ENCODE measurements at places on chromosomes 6 and 20. TPM values are rescaled to one million over a fixed set of nuclear protein-coding genes. Genes with fewer than 3 reads are reported as not detected.
A peak's percentile ranks its signal among the peaks of the same experiment; 100 is the strongest.

DNA sequence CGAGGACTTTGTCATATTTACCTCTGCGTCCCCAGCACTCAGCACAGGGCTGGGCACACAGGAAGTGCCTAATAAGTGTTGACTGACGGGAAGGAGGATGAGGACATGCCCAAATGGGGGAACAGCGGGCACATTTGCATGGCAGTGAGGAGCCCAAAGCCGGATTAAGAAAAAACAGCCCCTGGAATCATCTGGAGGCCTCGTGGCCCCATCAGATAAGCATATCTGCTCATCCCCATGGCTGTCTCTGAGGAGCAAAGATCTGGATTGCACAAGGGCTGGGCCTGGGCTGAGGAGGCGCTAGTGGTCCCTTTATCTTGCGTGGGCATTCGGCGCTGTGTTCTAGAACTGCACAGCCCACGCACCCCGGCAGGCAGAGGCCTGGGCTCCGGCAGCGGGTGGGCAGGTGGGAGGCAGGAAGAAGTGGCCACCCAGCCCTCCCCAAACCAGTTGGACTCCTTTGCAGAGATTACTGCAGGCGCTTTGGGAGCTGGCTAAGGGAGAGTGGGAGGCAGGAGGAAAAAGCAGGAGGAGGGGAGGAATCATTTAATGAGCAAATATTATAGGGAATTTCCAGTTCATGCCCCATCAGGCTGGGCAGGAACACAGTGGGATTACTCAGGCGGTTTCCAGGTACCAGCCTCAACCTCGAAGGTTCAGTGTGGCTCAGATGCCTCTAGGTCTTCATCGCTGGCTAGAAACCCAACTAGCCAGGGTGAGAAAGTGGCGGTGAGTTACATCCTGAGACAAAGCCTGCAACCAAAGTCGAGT lies 108.1 kb downstream of the CEBPB start:
- no peak for DNase-seq

GRCh38 chr20:61092251-61092650 lies 159.8 kb upstream of the CDH4 start:
- no peak for DNase-seq

DNA sequence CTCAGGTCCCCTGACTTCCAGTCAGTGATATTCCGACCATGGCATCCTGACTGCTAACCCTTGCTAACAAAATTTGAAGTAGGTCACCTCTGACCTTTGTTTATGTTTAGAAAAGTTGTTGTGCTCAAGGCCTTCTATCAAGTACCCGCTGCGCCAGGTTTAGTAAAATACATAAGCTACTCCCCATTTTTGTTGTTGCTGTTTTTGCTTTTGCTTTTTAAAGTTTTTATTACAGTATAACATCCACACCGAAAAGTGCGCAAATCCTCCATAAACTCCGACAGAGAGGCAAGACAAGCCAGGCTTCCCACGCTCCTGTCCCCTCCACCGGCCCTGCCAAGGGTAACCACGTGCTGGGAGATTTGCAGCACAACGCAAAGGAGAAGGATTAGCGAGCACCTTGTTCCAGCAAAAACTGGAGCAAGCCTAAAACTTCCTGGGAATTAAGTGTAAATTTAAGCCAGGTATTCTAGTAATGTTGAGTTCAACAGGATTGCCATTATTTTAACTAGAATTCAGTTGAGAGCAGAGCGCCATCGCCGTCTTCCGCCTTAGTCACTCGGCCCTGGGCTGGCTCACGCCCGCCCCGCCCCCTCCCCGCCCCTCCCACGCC lies 17.8 kb upstream of the HMGN4 start:
- DNase-seq = peak; percentile 47

Gene IRF4
- polyA plus RNA-seq = 0.30 TPM

Gene ADGRF5
- 16.2 TPM for polyA plus RNA-seq

All from urinary bladder (tissue), 4 donors.